B cell (primary cell): ENCODE measurements at places on chromosomes 16 and 17. TPM values are rescaled to one million over a fixed set of nuclear protein-coding genes. Genes with fewer than 3 reads are reported as not detected.

DOC2B gene
- not detected in 2 replicates for total RNA-seq

CD79B gene
- 891 and 915 TPM in 2 replicates for total RNA-seq

ATP2A3 gene
- 817 and 821 TPM in 2 replicates for total RNA-seq

KRTAP9-8 gene
- not detected in 2 replicates for total RNA-seq

KLHL10 gene
- total RNA-seq = 0.12 and 0.15 TPM in 2 replicates

PLA2G10 gene
- not detected in 2 replicates for total RNA-seq

FAM234A gene
- 42.9 and 44.5 TPM in 2 replicates for total RNA-seq

KRTAP9-2 gene
- not detected in 2 replicates for total RNA-seq

OTOA gene
- 0.07 and 0.39 TPM in 2 replicates for total RNA-seq

ATP1B2 gene
- 0.27 and 0.39 TPM in 2 replicates for total RNA-seq

ZNF205 gene
- total RNA-seq = not detected in 2 replicates

SSTR5 gene
- not detected in 2 replicates for total RNA-seq

ACBD4 gene
- total RNA-seq = 39.4 and 43.6 TPM in 2 replicates

ZFHX3 gene
- 6.4 and 6.6 TPM in 2 replicates for total RNA-seq

PNMT gene
- total RNA-seq = 0.39 and 0.76 TPM in 2 replicates

C17orf50 gene
- total RNA-seq = not detected in 2 replicates

SLC16A6 gene
- 3.8 and 4.5 TPM in 2 replicates for total RNA-seq

PKMYT1 gene
- 0.67 and 1.0 TPM in 2 replicates for total RNA-seq

CAVIN1 gene
- not detected in 2 replicates for total RNA-seq

OR1A1 gene
- total RNA-seq = not detected in 2 replicates

CA5A gene
- 0.27 TPM in 1 of 2 replicates, not detected in the other for total RNA-seq

WFDC1 gene
- total RNA-seq = not detected in 2 replicates

CDRT15L2 gene
- not detected in 2 replicates for total RNA-seq

KANSL1 gene
- 233 and 261 TPM in 2 replicates for total RNA-seq

HSD17B2 gene
- total RNA-seq = not detected in 2 replicates
